Spinal cord (tissue), 10 donors: ENCODE measurements at places on chromosomes 7 and 10. TPM values are rescaled to one million over a fixed set of nuclear protein-coding genes. Genes with fewer than 3 reads are reported as not detected.

GRCh38 chr7:137626469-137627067 is 220.2 kb downstream of the DGKI start:
- H3K27ac ChIP-seq: no peak overlapping the region
- no peak overlapping the region for H3K4me3 ChIP-seq
- no peak for DNase-seq
- no peaks in the 10 kb centered on the region for H3K36me3 ChIP-seq

- H3K4me3 ChIP-seq: no peak overlapping the region
- H3K36me3 ChIP-seq: no peaks in the 10 kb centered on the region
- no peak overlapping the region for H3K27ac ChIP-seq
- no peaks in the 10 kb centered on the region for H3K4me1 ChIP-seq
- no peaks in the 10 kb centered on the region for H3K27me3 ChIP-seq
These were observed 184.3 kb downstream of the ADRA2A start for GRCh38 chr10:111261081-111261615.

- H3K4me3 ChIP-seq: no peak overlapping the region
- H3K4me1 ChIP-seq: peaks cover 5% of the 10 kb centered on the region
- H3K36me3 ChIP-seq: no peaks in the 10 kb centered on the region
These were observed 506 bp upstream of the FAM170B start for GRCh38 chr10:49134327-49134726.

DNA sequence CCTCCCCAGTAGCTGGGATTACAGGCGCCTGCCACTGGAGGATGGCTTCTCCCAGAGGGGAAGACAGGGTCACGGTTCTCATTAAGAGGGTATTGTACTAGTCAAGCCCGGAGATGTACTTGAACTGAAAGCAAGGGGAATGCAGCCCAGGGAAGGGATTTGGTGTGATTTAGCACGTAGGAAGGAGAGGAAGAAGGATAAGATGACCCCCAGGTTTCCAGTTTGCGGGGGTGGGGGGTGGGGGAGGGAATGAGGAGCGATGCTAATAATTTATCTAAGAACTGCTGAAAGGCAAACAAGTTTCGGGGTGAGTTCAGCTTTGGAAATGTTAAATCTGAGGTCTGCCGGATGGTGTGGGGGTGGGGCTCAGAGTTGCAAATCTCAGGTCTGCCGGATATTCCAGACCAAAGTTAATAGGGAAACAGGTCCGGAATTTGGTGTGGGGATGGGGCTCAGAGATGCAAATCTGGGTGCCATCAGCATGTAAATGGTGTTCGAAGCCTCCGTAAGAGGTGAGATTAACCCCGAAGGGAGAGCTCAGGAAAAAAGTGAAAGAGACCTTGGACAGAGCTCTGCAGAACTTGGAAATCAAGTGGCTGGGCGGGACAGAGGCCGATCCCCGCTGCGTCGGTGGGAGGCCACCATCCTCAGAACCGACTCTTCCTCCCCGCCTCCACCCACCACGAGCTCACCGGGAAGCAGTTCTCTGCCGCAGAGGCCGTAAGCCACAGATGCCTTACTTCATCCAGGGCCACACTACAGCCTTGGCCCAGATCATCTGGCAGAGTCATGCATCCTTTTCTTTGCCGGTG is 1.6 kb upstream of the SEPHS1 start:
- H3K4me1 ChIP-seq: peaks cover 26% of the 10 kb centered on the region
- H3K27me3 ChIP-seq: peaks cover 17% of the 10 kb centered on the region
- H3K27ac ChIP-seq: peak overlapping the region; percentile 92
- peak overlapping the region; percentile 82 for H3K4me3 ChIP-seq
- DNase-seq: no peak

GRCh38 chr7:95972523-95972922 is 200.2 kb downstream of the DYNC1I1 start:
- H3K4me1 ChIP-seq: no peaks in the 10 kb centered on the region
- H3K27ac ChIP-seq: no peak overlapping the region
- no peaks in the 10 kb centered on the region for H3K36me3 ChIP-seq
- H3K27me3 ChIP-seq: no peaks in the 10 kb centered on the region
- no peak overlapping the region for H3K4me3 ChIP-seq

- H3K27me3 ChIP-seq: no peaks in the 10 kb centered on the region
- no peak overlapping the region for H3K27ac ChIP-seq
- no peak for DNase-seq
- no peaks in the 10 kb centered on the region for H3K36me3 ChIP-seq
- H3K4me1 ChIP-seq: no peaks in the 10 kb centered on the region
These were observed 64.3 kb upstream of the ANTXRL start for GRCh38 chr10:46222364-46222935.

The SAP25 gene
- not detected for total RNA-seq

The SRRM3 gene
- total RNA-seq: 7.8 TPM

- DNase-seq: peak; percentile 48
- H3K4me1 ChIP-seq: no peaks in the 10 kb centered on the region
- H3K36me3 ChIP-seq: no peaks in the 10 kb centered on the region
- H3K27ac ChIP-seq: no peak overlapping the region
- H3K4me3 ChIP-seq: no peak overlapping the region
These were observed 201.4 kb downstream of the ADRA2A start for GRCh38 chr10:111278266-111278665.

The ARID5B gene
- total RNA-seq: 25.7 TPM

The OR2A5 gene
- total RNA-seq: under 0.01 TPM

DNA sequence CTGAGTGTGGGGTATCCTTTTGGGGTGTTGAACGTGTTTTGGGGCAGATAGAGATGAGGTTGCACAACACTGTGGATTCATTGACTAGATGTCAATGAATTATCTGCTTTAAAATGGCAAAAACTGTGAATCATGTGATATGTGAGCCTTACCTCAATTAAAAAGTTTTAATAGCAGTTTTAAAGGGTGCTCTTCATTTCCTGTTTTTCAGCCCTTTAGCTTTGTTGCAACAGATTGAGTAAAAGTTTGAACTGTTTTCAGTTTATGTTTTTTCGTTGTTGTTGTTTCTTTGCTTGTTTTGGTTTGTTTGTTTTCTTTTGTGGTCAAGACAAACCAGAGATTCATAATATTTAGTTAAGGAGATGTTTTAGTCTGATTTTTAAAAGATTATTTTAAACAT is 9.4 kb downstream of the TAS2R41 start:
- DNase-seq: no peak
- H3K36me3 ChIP-seq: no peaks in the 10 kb centered on the region
- no peaks in the 10 kb centered on the region for H3K27me3 ChIP-seq
- no peak overlapping the region for H3K27ac ChIP-seq
- no peak overlapping the region for H3K4me3 ChIP-seq
- no peaks in the 10 kb centered on the region for H3K4me1 ChIP-seq

GRCh38 chr7:54960517-54960916 is 58.3 kb upstream of the EGFR start:
- no peaks in the 10 kb centered on the region for H3K4me1 ChIP-seq
- DNase-seq: no peak
- no peaks in the 10 kb centered on the region for H3K27me3 ChIP-seq
- H3K36me3 ChIP-seq: no peaks in the 10 kb centered on the region
- H3K4me3 ChIP-seq: no peak overlapping the region

GRCh38 chr10:79312601-79313187 is 34.6 kb upstream of the PPIF start:
- no peaks in the 10 kb centered on the region for H3K27me3 ChIP-seq
- peaks cover 52% of the 10 kb centered on the region for H3K4me1 ChIP-seq
- H3K4me3 ChIP-seq: no peak overlapping the region
- DNase-seq: no peak
- peaks cover 81% of the 10 kb centered on the region for H3K36me3 ChIP-seq

DNA sequence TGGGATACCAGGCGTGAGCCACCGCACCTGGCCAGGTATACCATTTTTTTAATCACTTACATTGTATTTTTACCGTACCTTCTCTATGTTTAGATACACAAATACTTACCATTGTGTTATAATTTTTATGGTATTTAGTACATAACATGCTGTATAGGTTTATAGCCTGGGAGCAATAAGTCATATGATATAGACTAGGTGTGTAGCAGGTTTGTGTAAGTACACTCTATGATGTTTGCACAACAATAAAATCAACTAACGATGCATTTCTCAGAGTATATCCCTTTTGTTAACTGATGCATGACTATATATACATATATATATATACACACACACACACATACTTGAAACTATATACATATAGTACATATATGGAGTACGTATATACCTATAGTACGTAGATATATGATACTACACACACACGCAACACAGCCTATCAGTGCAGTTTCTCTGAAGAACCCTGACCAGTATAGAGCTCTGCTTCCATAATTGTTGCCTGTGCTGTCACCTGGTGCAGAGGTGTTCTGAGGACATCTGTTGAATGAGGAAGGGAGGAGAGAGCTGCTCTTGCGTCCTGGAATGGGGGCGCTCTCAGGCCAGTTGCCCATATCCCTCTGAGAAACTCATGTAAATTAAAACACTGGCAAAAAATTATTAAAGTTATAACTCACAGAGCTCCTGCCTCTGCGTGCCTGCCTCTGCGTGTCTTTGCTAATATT is 315.3 kb downstream of the FGFR2 start:
- no peak overlapping the region for H3K27ac ChIP-seq
- no peak overlapping the region for H3K4me3 ChIP-seq
- peaks cover 5% of the 10 kb centered on the region for H3K27me3 ChIP-seq
- no peaks in the 10 kb centered on the region for H3K4me1 ChIP-seq
- DNase-seq: no peak

The CTAGE8 gene
- total RNA-seq: 0.20 TPM

The ASIC3 gene
- total RNA-seq: 2.0 TPM

The RELN gene
- total RNA-seq: 131 TPM

DNA sequence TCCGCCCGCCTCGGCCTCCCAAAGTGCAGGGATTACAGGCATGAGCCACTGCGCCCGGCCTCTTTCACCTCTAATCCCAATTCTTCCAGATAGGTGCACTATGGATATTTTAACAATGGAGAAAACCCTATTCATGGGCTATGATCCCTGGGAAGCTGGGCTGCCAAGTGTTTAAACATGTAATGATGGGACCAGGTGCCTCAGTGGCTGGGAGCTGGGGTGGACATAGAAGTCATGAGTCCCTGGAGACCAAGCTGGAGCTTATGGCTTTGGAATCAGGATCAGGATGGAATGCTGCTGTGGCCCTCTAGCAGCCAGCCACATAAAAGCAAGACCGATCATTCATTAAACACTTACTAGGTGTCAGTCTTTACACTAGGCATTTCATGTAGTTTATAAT is 41.8 kb upstream of the IGFBP3 start:
- H3K27me3 ChIP-seq: no peaks in the 10 kb centered on the region
- no peaks in the 10 kb centered on the region for H3K4me1 ChIP-seq
- no peak overlapping the region for H3K4me3 ChIP-seq
- H3K36me3 ChIP-seq: no peaks in the 10 kb centered on the region

GRCh38 chr7:137873979-137874777 is 27.4 kb upstream of the DGKI start:
- no peaks in the 10 kb centered on the region for H3K27me3 ChIP-seq
- no peak overlapping the region for H3K27ac ChIP-seq
- H3K4me3 ChIP-seq: no peak overlapping the region
- peaks cover 18% of the 10 kb centered on the region for H3K4me1 ChIP-seq

GRCh38 chr7:22718200-22718711 is 8.7 kb upstream of the IL6 start:
- H3K27ac ChIP-seq: no peak overlapping the region
- peaks cover 14% of the 10 kb centered on the region for H3K4me1 ChIP-seq
- H3K36me3 ChIP-seq: no peaks in the 10 kb centered on the region
- H3K4me3 ChIP-seq: no peak overlapping the region
- no peak for DNase-seq
